ENCODE measurements at places on chromosomes 4 and X. TPM values are rescaled to one million over a fixed set of nuclear protein-coding genes. Genes with fewer than 3 reads are reported as not detected.

TMEM128 gene
- 17.4 TPM for total RNA-seq

CT45A2 gene
- not detected for total RNA-seq

FDCSP gene
- not detected for total RNA-seq

KIF4A gene
- total RNA-seq, result 0.16 TPM

FANCB gene
- 0.94 TPM for total RNA-seq

TMPRSS11B gene
- not detected for total RNA-seq

TAF7L gene
- total RNA-seq, result not detected

CSAG3 gene
- total RNA-seq, result not detected

CDKL2 gene
- not detected for total RNA-seq

SYNPO2 gene
- 47.3 TPM for total RNA-seq

All from subcutaneous adipose tissue (tissue), 4 donors.